ENCODE measurements at places on chromosomes 16 and 17.

DNA sequence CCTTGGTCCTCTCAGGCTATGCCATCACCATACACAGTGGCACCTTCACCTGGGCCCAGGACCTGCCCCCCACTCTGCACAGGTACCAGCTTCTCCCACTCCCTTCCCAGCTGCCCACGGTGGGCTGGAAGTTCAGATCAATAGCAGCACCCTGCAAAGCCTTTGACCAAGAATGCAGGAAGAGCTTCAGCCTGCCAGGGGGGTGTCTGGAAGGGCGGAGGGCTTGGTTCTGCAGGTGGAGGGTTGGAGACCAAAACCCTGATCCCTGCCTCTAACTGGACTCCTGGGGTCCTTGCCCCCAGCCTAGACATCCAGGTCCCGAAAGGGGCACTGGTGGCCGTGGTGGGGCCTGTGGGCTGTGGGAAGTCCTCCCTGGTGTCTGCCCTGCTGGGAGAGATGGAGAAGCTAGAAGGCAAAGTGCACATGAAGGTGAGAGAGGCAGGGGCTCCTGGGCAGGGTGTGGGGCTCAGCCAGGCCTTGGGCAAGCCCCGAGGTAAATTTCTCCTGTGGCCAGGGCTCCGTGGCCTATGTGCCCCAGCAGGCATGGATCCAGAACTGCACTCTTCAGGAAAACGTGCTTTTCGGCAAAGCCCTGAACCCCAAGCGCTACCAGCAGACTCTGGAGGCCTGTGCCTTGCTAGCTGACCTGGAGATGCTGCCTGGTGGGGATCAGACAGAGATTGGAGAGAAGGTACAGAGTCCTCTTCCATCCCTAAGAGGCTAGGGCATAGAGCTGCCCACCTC is 34.3 kb downstream of the ABCC3 start:
- DNase-seq = no peak

DNA sequence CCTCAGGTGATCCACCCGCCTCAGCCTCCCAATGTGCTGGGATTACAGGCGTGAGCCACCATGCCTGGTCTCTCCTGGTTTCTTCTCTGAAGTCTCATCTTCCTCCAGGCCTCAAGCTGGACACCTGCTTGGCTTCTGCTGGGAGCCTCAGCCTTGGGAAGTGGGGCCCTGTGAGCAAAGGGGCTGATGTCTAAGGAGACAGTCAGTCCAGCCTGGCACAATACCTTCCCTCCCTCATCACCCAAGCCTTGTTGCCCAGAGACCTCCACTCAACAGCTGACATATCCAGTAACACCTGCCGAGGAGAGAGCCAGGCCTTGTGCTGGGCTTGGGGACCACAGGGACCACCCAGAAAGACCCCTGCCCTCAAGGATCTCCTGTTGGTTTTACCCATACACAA is 251.6 kb downstream of the GSG1L start:
- no peak for DNase-seq

DNA sequence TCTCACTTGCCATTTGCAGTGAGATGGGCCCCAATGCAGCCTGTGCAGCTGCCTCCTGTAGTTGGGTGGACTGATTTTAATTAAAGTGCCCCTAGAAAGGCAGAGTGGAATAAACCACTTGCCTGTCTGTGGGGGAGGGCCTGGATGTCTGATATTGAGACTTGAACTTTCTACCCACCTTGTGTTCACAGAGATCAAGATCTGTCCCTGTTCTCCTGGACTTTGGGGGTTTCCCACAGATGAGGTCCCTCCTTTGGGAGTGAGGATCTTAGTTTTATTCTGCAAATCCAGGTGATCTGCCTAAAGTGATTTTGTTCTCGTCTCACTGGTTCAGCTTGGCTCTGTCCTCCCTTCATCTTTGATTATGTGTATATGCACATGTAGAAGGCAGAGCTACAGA is 7.7 kb upstream of the DHRS13 start:
- DNase-seq = no peak

DNA sequence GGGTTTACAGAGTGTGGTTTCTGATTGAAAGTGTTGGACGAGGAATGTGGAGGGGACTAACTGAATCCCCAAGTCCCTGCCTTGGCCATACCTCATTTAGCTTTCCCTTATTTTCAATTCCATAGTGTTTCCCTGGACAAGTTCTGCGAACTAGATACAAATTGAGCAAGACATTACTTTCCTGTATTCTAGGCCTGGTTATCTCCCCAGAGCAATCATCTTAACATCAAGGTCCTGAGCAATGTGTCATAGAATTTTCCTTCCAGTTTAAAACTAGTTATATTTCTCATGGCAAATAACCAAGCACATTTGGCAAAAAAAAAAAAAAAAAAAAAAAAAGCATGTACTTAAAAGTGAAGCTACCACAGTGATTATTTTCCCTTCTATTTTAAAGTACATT is 330.1 kb downstream of the CDH11 start:
- no peak for DNase-seq

DNA sequence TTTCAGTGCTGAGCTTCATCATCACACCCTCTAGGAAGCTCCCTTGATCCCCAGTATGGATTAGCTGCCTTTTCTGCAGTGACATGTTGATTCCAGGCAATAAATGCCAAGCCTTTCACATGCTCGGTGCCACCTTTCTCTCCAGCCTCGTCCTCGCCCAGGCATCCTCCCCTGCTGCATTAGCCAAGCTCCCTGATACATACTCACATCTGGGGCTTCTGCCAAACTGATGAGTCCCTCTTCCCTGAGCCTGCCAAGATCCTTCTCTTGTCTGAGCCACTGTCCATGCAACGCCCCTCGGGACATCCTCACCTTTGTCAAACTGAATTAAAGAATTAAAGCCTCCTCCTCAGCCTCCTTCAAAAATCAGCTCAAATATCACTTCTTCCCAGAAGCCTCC is 538.5 kb upstream of the CDH11 start:
- DNase-seq = no peak

DNA sequence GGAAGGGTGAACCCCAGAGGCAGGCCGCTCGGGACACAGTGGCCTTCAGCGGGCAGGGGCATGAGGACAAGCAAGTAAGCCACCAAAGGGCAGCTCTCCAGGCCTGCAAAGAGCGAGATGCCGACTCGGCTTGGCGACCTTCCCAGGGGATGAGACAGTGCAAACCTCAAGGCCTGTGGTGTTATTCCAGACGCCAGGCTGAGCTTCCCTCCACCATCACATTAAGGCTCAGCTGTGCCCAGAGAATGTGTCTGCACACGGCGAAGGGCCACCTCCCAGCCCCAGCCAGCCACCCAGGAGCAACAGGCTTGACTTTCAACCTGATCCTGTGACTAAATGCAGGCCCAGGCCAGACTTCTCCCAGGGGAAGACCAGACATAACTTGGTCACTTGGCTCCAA is 251.4 kb downstream of the SOX9 start:
- DNase-seq = no peak
